Activated CD4-positive, alpha-beta T cell treated with anti-CD3 and anti-CD28 coated beads for 48 hours (primary cell): ENCODE measurements at places on chromosomes 13 and 19.

DNA sequence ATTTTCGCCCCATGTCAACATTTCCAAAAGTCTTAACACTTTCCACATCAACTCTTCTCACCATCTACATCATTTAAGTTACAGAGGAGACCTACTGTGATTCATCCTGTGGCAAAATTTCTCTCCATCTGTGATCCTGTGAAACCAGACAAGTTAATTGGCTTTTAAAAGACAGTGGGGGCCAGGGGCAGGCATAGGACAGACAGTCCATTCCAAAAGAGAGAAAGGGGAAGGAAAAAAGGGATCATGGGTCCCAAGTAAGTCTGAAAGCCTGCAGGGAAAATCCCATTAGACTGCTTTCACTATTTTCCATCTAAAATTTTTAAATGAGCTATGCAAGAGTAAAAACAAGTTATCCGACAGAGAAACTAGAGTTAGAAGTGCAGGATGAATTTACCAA lies 121.0 kb downstream of the MRPL57 start:
- no peak for DNase-seq

GRCh38 chr13:110400786-110401533 lies 93.9 kb downstream of the COL4A2 start:
- DNase-seq = no peak

DNA sequence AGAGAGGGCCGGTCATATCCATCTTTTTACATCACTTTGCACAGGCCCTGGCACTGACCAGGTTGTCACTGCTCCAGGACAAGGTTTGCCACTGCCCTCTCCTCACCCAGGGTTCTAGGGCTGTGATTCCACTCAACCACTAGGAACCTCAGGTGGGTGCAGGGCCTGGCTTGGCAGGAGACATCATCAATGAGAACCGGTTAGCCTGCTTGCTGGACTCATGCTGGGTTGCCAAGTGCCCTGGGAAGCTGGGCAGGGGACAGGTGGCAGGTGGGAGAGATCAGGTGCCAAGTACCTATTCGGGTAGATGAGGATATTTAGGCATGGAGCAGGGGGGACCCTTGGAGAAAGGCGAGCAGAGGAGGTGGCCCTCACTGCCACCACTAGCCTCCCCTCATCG lies 4.2 kb upstream of the CERS4 start:
- DNase-seq = no peak

DNA sequence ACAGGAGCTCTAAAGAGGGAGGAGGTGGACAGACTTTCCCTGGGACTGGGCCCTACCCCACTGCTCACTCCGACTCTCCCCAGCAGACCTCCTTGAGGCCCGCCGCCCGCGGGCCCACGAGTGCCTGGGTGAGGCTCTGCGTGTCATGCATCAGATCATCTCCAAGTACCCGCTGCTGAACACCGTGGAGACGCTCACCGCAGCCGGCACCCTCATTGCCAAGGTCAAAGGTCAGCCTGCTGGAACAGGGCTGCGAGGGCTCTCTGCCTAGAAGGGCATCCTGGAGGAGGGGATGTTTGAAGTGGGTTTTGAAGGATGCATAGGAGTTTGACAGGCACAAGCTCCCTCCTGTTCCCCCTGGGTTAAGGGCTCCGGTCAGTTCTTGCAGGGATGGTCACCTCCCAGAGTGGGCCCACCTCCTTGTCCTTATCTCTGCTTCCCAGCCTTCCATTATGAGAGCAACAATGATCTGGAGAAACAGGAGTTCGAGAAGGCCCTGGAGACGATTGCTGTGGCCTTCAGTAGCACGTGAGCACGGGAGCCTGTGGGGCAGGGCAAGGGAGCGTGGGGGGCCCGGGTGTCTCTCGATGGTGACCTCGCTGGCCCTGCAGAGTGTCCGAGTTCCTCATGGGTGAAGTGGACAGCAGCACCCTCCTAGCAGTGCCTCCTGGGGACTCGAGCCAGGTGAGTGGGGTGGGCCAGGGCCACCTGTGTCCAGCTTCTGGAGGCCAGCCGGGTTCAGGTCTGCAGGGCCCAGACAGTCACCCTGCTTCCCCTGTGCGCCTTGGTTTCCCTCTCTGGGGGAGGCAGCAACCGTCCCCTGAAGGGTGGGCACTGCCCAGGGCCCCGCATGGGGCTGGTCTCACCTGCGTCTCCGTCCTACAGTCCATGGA lies 6.3 kb downstream of the ARHGAP45 start:
- no peak for DNase-seq

DNA sequence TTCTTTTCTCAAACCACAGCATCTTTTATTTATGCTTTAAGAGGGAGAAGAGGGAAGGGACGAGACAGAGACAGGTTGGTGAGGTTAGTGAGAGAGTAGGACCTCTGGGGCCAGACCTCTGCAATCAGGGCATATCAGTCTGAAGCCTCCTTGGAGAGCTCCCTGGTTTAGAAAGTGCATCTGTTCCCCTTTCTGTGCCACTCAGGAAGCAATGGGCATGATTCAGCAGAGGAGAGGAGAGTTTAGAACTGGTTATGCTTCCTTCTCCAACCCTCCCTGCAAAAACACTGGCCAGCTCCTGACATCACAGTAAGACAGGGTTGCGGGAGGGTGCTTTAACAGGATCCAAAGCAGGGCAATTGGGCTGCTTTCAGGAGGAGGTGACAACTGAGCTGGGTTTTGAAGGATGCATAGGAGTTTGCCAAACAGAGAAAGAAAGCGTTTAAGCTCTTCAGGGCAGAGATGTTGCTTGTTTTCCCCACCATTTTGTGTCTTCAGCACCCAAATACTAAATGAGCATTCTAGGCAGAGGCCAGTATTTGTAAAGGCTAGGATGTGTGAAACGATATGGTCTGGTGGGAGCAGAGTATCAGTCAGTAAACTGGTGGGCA lies 33.1 kb downstream of the CERS4 start:
- DNase-seq = no peak

DNA sequence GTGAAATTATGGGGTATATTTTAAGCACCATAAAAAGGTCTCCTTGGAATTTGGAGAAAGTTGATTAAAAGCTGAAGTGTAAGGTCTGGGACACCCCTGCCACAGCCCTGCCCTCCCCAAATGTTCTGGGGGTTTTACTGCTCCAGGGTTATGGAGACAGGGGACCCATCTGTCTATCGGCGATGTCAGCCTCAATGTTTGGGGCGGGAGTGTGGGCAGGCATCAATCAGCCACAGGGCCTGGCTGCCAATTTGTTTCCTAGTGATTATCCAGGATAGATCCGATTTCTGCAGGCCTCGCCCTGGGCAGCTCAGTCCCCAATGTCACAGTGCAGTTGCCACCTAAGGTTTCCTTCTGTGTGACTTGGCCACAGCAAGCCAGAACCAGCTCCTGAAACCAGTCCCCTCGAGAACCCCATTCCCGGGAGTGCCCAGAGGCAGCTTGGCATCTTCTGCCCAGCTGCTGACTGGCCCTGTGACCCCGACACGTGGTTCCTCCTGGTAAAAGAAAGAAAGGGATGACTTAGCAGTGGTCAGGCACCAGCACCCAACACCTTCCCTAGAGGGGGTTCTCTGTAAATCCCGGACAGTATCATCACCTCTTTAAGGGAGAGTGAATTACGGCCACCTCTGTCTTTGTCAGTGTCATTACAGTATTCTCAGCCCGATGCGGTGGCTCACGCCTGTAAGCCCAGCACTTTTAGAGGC lies 41.6 kb downstream of the MYO9B start:
- no peak for DNase-seq

DNA sequence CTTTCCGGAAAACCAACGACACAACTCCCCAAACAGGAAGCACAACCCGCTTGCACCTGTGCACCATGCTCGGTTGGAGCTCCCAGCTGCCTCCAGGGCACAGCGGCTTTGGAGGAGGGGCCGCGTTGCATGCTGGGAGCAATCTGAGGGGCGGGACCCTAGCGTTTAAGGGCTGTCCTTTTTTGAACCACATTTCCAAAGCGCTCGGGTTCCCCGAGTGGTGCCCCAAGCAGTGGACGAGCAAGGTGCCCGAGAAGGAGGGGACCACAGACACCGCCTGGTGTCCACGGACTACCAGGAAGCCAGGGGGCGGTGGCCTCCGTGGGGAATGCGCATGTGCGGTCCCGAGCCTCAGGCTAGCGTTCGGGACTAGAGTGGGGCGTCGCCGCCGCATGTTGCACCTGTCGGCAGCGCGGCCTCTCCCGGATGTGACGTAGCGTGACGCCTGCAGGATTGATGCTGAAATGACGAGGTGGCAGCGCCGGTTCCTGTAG lies 11.9 kb upstream of the ZNF57 start:
- peak; percentile 77 for DNase-seq

DNA sequence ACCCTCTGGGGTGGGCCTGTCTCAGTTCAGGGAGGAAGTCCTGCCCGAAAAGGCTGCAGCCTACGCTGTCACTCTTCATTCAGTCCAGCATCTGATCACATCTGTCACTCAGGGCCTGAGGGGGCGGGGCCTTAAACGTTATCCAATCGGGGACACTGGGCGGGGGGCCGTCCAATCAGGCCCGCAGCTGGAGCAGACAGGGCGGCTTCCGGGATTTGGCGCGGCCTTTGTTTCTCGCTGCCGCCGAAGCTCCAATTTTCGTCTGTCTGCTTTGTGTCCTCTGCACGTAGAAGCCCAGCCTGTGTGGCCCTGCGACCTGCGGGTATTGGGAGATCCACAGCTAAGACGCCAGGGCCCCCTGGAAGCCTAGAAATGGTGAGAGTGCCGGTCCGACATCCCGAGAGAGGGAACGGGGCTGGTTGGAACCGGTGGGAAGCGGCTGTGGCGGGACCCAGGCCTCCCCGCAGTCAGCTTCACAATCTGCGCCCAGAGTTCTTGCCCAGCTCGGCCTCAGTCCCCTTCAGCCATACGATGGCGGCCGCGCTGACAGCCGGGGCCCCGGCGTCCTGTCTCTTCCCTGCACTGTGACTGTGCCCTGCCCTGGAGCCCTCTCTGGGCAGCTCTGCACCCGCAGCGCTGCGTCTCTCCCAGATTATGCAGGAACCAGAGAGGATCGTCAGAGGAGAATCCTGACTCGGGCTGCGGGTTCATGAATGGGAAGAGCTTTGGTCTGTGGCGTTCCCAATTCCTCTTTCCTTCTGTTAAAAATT lies at the start of gene ZNF730:
Gene ZNF730 (plus strand): TSS at position 224 of the 770 bp plus-strand sequence. CDS start 149 bp downstream, at position 373.
- peak; percentile 68 for DNase-seq

DNA sequence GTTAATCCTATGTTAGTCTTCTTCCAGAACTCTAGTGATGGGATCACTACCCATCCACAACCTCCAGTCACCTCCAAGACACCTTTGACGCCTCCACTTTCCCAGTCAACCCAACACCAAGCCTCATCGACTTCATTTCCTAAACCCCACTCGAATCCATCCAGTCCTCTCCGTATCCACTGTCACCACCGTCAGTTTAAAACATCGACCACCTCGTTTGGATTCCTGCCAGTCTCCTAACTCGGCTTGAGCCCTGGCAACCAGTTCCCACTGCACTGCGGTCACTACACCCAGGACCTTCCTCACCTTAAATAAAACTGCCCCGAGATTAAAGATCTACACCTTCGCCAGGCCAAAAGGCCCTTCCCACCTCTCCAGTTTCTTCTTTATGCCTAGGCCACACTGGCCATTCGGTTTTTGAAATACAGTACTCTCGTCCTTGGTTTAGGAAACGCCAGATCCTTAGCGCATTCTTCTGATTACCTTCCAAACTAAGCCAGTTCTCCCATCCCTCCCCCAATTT lies 1.2 kb downstream of the MTIF3 start:
- no peak for DNase-seq

- DNase-seq = no peak
These were observed 612.3 kb upstream of the SLITRK5 start for GRCh38 chr13:87058786-87059329.

- no peak for DNase-seq
These were observed 2.5 kb downstream of the HSD11B1L start for GRCh38 chr19:5683177-5683886.

- no peak for DNase-seq
These were observed 277.1 kb downstream of the IRS2 start for GRCh38 chr13:109509154-109509900.

DNA sequence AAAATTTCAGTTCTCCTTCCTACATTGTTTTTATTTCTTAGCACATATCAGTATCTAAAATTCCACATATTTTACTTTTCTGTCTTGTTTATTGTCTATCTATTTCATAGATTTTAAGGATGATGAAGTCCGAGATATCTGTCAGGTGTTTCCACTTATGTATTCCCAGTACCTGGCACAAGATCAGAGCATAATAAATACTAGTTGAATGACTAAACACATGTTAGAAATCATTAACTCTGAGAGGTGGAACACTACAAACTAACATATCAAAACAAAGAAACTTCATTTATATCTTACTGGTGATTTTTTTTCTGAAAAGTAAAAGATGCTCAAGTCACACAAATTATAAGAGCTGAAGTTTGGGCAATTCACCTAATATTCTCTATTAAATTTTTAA lies 1208.3 kb downstream of the PCDH9 start:
- DNase-seq = no peak

GRCh38 chr19:32373585-32374295 lies 28.3 kb downstream of the ZNF507 start:
- no peak for DNase-seq

DNA sequence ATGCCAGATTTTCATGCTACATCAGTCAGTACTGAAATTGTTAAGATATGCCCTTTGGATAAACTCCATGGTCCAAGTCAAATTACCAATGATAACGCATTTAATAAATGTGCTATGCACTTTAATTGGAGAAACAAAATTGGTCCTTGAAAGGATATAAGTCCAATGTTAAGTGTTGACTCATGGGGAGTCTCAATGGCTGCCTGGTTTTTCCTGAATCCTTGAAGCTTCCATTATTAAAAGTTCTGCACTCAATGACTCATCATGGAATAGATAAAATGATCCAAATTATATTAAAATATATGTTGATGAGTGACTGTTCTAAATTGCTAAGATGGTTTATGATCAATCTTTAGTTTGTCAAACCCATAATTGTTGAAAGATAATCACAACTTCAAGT lies 346.0 kb upstream of the ATXN8OS start:
- DNase-seq = no peak

DNA sequence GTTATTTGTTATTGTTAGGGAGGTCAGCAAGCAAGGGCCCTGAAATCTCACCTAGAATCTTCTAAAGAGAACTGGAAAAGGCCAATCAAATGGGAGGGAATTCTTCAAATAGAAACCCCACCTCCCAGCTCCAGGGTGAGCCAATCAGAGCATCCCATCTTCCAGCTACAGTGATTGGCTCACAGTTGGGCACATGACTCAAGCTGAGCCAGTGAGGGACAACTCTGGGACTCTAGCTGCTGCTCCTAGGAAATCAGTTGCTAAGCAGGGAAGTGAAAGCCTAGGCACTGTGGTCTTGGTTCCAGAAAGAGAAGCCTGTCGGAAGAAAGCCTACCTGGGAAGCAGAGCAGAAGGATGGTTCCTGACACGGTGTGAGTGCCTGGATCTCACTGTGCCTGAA lies 13.4 kb downstream of the TM6SF2 start:
- DNase-seq = peak; percentile 20
